ENCODE measurements at places on chromosomes 1 and 21. TPM values are rescaled to one million over a fixed set of nuclear protein-coding genes. Genes with fewer than 3 reads are reported as not detected.

GRCh38 chr1:99600782-99601181 is 45.1 kb upstream of the PALMD start:
- no peak overlapping the region for H3K4me3 ChIP-seq
- peak overlapping the region; percentile 69 for H3K27ac ChIP-seq
- H3K27me3 ChIP-seq: no peaks in the 10 kb centered on the region

DNA sequence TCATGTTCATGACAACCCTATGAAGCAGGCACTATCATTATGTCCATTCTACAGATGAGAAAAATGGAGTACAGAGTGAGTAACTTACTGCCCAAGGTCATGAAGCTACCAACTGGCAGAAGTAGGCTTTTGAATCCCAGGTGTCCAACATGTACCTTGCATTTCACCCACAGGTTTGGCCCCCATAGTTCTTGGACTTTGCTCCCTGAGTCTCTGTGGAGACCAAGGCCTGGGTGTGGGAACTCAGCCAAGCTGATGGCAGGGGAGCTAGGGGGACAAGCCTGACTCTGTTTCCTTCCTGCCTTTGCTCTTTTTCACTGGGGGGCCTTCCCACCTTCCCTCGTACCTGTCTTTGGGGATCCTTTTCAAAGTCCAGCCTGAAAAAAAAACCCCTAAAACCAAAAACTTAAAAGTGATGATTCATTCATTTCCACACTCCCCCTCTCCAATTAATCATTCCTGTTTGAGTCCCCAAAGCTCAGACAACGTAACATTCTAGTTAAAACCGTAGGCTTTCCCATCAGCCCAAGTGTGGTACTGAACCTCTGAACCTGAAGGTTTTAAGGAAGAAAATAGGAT is 8.5 kb upstream of the TTC22 start:
- no peak overlapping the region for H3K27ac ChIP-seq
- DNase-seq: no peak
- peaks cover 22% of the 10 kb centered on the region for H3K27me3 ChIP-seq
- H3K4me1 ChIP-seq: no peaks in the 10 kb centered on the region

The TGFB2 gene
- total RNA-seq: 4.4 TPM

DNA sequence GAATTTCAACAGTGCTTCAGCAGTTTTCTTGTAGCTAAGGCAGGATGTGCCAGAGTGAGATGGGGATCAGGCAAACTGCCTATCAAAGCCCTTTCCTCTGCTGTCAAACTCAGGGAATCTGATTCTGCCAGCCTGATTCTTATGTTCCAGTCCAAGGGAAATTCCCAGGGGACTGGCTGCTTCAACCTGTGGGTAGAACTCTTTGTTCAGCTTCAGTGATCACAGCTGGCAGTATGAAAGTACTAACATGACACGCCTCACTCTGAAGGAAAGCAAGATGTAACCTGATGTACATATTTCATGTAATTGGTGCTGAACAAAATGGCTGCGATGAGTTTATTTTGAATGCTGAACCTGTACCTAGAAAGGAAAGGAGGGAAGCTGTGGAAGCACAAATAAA is 40.1 kb upstream of the SLC5A9 start:
- H3K27me3 ChIP-seq: no peaks in the 10 kb centered on the region
- H3K36me3 ChIP-seq: no peaks in the 10 kb centered on the region
- H3K4me3 ChIP-seq: no peak overlapping the region
- no peak overlapping the region for H3K27ac ChIP-seq
- no peak for DNase-seq
- no peaks in the 10 kb centered on the region for H3K4me1 ChIP-seq

DNA sequence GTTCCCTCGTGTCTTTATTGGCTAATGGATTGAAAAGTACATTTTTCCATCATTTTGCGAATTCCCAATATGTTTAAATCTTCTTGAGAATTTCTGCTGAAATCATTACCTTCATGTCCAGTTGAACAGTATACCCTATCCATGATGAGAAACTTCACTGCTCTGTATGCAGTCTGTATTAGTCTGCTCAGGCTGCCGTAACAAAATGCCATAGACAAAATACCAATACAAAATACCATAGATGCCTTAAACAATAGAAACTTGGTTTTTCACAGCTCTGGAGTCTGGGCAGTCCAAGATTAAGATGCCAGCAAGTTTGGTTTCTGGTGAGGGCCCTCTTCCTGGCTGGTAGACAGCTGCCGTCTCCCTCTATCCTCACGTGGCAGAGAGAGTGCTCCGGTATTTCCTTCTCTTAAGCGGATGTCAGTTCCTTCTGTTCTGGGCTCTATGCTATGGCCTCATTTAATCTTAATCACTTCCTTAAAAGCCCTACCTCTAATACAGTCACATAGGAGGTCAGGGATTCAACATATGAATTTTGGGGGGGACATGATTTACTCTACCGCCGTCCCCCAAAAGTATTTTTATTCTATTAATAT is 27.0 kb downstream of the CXADR start:
- peak overlapping the region; percentile 59 for H3K27ac ChIP-seq
- peaks cover 50% of the 10 kb centered on the region for H3K4me1 ChIP-seq
- H3K4me3 ChIP-seq: no peak overlapping the region

DNA sequence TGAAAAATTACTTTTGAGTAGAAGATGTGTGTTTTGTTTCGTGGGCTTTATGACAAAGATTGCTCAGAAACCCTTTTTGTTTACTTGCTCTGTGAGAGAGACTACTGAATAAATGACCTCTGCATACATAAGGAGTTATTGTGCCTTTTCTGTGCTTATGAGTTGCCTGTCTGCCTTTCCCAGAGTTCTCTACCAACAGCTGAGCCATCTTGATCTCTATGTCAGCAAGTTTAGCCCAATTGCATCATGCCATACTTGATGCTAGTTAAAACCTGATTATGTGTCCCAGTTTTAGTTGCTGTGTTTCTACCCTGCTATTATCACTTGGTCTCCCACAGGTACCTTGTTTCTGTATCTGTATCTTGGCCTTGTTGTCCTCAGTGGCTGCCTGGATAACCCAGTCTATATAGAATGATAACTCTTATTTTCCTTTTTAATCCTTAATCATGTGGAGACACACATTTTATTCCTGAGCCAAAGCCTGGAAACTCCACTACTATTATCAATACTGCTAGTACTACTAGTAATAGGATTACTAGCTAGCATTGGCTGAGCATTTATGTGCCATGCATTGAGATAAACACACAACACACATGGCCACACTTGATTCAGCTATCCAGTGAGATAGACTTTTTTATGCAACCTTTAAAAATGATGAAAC is 28.7 kb upstream of the GNG12 start:
- no peak overlapping the region for H3K27ac ChIP-seq
- no peak for DNase-seq
- no peaks in the 10 kb centered on the region for H3K36me3 ChIP-seq
- peaks cover 15% of the 10 kb centered on the region for H3K4me1 ChIP-seq
- no peak overlapping the region for H3K4me3 ChIP-seq

The ZNF678 gene
- 2.3 TPM for total RNA-seq

The LENEP gene
- total RNA-seq: not detected

The FAM78B gene
- total RNA-seq: 4.5 TPM

GRCh38 chr1:9518454-9518998 is 20.7 kb upstream of the SLC25A33 start:
- H3K4me1 ChIP-seq: no peaks in the 10 kb centered on the region
- H3K36me3 ChIP-seq: no peaks in the 10 kb centered on the region
- H3K27me3 ChIP-seq: peaks cover 11% of the 10 kb centered on the region
- no peak overlapping the region for H3K27ac ChIP-seq
- DNase-seq: no peak

GRCh38 chr1:112933820-112934571 is 22.0 kb downstream of the SLC16A1 start:
- no peak overlapping the region for H3K4me3 ChIP-seq
- H3K27ac ChIP-seq: no peak overlapping the region
- no peak for DNase-seq
- no peaks in the 10 kb centered on the region for H3K27me3 ChIP-seq
- H3K36me3 ChIP-seq: peaks cover 3% of the 10 kb centered on the region

GRCh38 chr1:233505130-233505529 is 108.8 kb upstream of the KCNK1 start:
- H3K4me3 ChIP-seq: no peak overlapping the region
- H3K36me3 ChIP-seq: no peaks in the 10 kb centered on the region
- H3K4me1 ChIP-seq: no peaks in the 10 kb centered on the region
- H3K27me3 ChIP-seq: peaks cover 5% of the 10 kb centered on the region

The FAM110D gene
- 3.1 TPM for total RNA-seq

DNA sequence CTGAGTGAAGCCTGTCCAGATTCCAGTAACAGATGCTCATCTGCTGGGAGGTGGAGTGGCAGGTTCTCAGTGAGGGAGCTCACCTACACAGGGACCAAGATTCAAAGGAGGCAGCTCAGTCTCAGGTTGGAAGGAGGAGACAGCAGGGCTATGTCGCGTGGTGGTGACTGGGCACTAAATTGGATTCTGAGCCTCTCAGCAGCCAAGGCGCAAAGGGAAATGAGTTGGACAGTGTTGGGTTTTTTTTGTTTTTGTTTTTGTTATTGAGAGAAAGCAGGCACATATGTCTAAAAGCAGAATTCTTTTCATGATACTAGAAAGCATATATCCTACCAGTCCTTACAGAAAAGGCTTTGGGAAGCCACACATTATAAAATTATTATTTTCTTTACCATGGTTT is 26.2 kb downstream of the UMODL1 start:
- H3K36me3 ChIP-seq: no peaks in the 10 kb centered on the region
- H3K27me3 ChIP-seq: peaks cover 35% of the 10 kb centered on the region
- DNase-seq: no peak
- H3K4me1 ChIP-seq: peaks cover 18% of the 10 kb centered on the region
- peak overlapping the region; percentile 73 for H3K27ac ChIP-seq

GRCh38 chr1:109425391-109426280 is 612 bp downstream of the PSMA5 start:
- no peaks in the 10 kb centered on the region for H3K27me3 ChIP-seq
- H3K27ac ChIP-seq: peak overlapping the region; percentile 93
- H3K4me1 ChIP-seq: peaks cover 49% of the 10 kb centered on the region

DNA sequence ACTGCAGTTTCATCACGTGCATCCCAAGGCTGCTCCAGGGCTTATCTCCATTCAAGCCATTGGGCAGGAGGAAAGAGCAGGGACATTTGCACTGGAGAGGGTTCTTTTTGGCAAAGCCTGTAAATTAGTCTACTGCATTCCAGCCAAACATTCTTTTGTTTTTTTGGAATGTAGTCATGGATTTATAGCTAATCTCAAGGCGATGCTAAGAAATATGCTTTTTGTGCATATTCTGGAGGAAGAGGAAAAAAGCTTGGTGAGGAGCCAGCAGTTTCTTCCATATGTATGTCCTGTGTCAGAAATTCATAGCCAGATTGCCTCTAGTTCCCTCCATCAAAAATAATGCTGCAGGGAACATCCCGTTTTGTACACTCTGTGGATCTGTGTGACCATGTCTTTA is 221.4 kb downstream of the BACH1 start:
- no peak overlapping the region for H3K27ac ChIP-seq
- no peak overlapping the region for H3K4me3 ChIP-seq
- H3K4me1 ChIP-seq: no peaks in the 10 kb centered on the region
- H3K36me3 ChIP-seq: peaks cover 5% of the 10 kb centered on the region

DNA sequence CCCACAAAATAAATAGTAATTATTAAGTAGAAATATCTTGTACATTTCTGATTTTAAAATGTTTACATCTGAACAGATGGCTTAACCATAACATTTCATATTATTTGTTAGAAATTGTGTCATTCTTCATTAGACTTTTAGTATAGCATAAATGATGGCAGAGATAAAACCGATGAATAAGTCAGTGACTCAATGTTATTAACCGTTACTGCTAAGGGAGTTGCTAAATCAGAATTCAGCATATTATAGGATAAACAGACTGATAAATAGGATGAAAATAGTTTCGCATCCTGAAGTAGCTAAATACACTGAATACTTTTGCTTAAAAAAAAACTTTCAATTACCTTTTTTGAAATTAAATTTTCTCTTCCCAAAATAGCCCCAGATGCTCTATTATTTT is 610.6 kb upstream of the ZP4 start:
- H3K4me1 ChIP-seq: no peaks in the 10 kb centered on the region
- no peaks in the 10 kb centered on the region for H3K27me3 ChIP-seq
- DNase-seq: no peak
- no peak overlapping the region for H3K27ac ChIP-seq

DNA sequence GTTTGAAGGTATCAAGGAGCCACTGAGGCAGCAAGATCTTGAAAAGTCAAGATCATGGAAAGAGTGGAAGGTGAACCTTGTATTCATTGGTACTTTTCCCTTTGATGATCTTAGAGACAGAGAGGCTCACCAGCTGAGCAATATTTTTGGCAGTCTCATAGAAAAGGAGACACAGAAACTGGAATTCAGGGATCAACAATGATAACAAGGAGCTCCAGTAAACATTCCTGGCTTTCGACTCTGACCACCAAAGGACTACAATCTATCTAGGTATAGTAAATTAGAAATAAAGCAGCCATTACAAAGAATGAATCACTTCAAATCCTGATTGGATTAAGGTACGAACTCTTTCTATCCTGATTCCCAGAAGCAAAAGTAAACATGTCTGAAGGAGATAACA is 615.4 kb downstream of the KIF26B start:
- no peak for DNase-seq
- no peak overlapping the region for H3K4me3 ChIP-seq
- H3K27me3 ChIP-seq: no peaks in the 10 kb centered on the region
- H3K36me3 ChIP-seq: peaks cover 7% of the 10 kb centered on the region
